Transverse colon (tissue), 4 donors: ENCODE measurements at places on chromosomes 5 and 9. TPM values are rescaled to one million over a fixed set of nuclear protein-coding genes. Genes with fewer than 3 reads are reported as not detected.

Gene ITGA1
- total RNA-seq, result 42.6 TPM

Gene MCTP1
- total RNA-seq, result 8.6 TPM

Gene SLC46A2
- not detected for total RNA-seq

Gene CAMK2A
- total RNA-seq, result 0.82 TPM

Gene PCDH12
- not detected for total RNA-seq

Gene PDLIM4
- 9.7 TPM for total RNA-seq

Gene PSAT1
- total RNA-seq, result 1.6 TPM

Gene RETREG1
- 93.5 TPM for total RNA-seq

Gene DRD1
- total RNA-seq, result not detected

Gene SAPCD2
- total RNA-seq, result 3.0 TPM

Gene ST8SIA4
- 6.0 TPM for total RNA-seq

Gene NMUR2
- total RNA-seq, result not detected

Gene STING1
- 20.9 TPM for total RNA-seq

Gene PAIP1
- total RNA-seq, result 44.9 TPM

Gene NAIF1
- 0.60 TPM for total RNA-seq

Gene C9
- not detected for total RNA-seq

Gene PCDHB15
- total RNA-seq, result 1.1 TPM

Gene SLC6A19
- total RNA-seq, result 106 TPM

Gene N4BP3
- total RNA-seq, result 2.6 TPM

Gene C9orf153
- total RNA-seq, result 0.48 TPM

Gene SAP30L
- 47.1 TPM for total RNA-seq

Gene SURF2
- 19.5 TPM for total RNA-seq

Gene TAF11L10
- not detected for total RNA-seq

Gene EIF4E1B
- not detected for total RNA-seq

Gene MACROH2A1
- 348 TPM for total RNA-seq

Gene TRIM32
- 12.2 TPM for total RNA-seq

Gene INSYN2B
- not detected for total RNA-seq

Gene CCL28
- 111 TPM for total RNA-seq

Gene DND1
- 4.9 TPM for total RNA-seq

Gene TAF11L2
- not detected for total RNA-seq

Gene TMEM174
- total RNA-seq, result not detected

Gene NIPAL4
- total RNA-seq, result not detected

Gene ACOT12
- total RNA-seq, result not detected

Gene PHF24
- total RNA-seq, result 0.27 TPM

Gene CRHBP
- total RNA-seq, result not detected

Gene SCGB3A2
- not detected for total RNA-seq

Gene ANGPTL2
- total RNA-seq, result 12.4 TPM

Gene SLC25A2
- total RNA-seq, result 1.4 TPM

Gene CCDC180
- total RNA-seq, result 7.6 TPM

Gene LCN6
- total RNA-seq, result 2.9 TPM
